Right ventricle myocardium superior (tissue), 1 donor: ENCODE measurements at places on chromosomes 3 and 15.

DNA sequence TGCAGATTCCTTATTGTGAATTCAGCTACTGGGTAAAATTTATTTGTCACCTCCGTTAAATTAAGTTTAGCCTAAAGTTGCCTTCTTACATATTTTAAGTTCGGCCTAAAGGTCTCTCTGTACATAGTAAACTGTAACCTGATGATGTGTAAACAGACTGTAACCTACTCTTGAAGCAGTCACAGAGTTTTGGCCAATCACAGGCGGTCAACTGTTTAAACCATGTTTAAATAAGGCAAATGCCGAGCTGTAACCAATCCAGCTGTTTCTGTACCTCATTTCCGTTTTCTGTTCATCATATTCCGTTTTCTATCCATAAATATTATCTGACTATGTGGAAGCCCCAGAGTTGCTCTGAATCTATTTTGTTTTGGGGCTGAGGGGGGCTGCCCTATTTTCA, 2.4 kb upstream of the ADAMTSL3 start:
- no peak for DNase-seq

DNA sequence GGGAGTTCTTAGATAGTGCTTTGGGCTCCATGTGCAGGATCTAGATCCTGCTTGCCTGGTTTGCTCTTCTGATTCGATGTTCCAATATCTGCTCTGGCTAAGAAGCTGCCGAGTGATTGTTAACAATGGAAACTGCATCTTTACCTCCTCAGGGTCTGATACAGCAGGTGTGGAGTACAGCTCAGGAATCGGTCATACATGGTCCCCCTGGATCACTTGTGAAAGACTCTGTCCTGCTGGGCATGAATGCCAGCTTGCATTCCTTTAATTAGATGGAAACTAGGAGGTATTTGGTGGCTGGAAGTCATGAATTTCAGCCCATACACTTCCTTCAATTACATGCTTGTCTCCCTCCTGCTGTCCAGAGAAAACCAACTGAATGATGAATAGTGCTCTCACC, 95.3 kb downstream of the CHRNA7 start:
- DNase-seq: no peak

GRCh38 chr15:39974656-39975230, 40.8 kb downstream of the EIF2AK4 start:
- no peak for DNase-seq

DNA sequence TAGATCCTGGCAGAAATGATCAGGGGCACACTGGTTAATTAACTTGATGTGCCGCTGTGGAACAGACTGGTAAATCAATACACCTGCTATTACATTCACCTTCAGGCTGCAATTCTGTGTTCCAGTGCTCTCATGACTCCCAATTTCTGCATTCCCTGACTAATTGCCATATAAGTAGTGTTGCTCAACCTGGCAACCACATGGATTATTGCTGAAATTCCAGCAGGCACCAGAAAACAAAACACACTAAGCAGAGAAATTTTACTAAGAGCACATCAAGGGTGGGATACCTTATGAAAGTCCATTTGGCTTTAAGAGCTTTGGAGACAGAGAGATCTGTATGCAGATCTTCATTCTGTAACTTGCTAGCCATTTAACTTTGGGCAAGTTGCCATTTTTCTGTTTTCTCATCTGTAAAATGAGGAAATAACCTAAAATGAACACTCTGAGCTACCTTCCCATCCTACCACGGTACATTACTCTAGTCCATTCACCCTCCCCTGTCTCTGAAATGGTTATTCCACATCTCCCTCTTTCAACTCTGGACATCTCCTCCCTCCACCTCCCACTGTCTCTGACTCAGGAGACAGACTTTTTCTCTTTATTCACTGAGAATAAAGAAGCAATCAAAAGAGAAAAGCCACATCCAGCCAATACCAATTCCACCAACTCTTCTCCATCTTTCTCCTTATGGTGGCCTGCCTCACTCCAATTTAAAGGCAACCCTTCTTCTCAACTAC, 54.6 kb downstream of the STAC start:
- DNase-seq: no peak

- no peak for DNase-seq
These were observed 22.0 kb downstream of the TMPRSS7 start for GRCh38 chr3:112056451-112056929.

GRCh38 chr3:49271047-49271446, 6.0 kb downstream of the C3orf62 start:
- DNase-seq: peak; percentile 8

GRCh38 chr15:85296615-85297402, 83.6 kb upstream of the AKAP13 start:
- peak; percentile 47 for DNase-seq

- DNase-seq: peak; percentile 34
These were observed 23.3 kb downstream of the CFAP100 start for GRCh38 chr3:126417981-126418530.

- no peak for DNase-seq
These were observed 23.2 kb downstream of the ALS2CL start for GRCh38 chr3:46670000-46670890.

DNA sequence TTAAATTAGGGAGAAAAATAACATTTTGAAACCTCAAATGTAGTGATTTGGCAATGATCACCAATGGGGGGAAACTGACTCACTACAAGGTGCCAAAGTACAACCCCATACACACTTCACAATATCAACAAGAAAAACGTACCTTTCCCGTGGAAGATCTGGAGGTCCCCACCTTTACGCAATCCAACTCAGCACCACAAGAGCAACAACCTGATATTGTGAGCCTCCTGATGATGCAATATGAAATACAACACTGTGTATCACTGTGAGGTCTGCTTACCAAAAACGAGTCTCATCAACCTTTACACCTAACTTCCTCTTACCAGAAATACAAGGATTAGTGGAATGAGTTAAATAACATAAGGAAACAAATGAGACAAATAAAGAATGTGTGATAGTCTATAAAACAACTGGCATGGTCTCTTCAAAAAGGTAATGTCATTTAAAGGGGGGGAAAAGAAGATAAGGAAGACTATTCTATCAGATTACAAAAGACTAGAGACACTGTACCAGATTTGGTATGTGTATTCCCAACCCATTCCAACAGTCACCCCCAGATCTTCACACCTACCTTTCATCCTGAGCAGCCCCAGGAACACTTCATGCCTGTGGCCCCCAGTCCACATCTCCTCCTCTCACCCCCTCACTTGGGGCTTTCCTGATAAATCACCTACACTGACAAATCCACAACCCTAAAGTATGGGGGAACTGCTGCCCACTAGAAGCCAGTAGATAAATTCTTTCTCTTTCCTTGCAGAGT, 27.7 kb downstream of the DLG1 start:
- DNase-seq: no peak

DNA sequence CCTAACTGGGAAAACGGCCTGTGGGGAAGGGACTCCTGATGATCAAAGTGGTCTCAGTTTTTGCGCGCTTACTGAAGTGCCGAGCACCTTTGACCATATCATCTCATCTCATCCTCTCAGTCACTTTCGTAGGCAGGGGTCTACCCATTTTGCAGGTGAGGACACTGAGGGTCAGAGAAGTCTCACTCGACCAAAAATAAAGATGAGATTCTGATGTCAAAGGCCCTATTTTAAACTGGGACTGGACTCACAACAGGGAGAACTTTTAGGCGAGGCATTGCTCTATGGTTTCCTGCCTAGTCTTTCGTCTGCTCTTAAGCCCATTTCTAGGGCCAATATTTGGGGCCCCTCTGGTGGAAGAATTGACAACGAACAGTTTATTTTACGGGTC, 830 bp downstream of the SLC6A11 start:
- DNase-seq: no peak

DNA sequence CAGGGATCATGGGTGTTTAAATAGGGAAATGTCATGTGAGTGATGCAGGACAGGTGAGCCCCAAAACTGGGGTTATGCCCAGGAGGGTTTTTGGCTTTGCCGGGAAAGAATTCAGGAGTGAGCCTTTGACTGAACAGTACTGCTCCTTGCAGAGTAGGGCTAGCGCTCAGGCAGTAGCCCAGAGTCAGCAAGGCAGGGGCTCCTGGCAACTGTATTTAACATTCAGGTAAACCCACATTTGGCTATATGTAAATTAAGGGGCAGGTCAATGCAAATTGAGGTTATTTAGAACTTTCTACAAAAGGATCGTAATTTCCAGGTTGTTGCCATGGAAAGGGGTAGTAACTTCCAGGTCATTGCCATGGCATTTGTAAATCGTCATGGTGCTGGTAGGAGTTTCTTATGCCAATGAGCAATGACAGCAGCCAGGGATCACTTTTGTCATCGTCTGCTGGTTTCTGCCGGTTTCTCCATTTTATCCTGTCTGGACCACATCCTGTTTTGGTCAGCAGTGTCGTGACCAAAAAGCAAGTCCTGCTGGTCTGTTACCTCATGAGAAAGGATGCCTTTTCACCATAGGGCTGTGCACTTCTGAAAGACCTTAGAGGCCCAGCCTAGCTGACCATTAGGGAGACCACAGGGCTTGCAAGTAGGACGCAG, 24.3 kb downstream of the MTHFS start:
- DNase-seq: no peak

- DNase-seq: no peak
These were observed 9.4 kb upstream of the EID1 start for GRCh38 chr15:48868536-48868935.

GRCh38 chr3:24678421-24678865, 183.8 kb upstream of the THRB start:
- no peak for DNase-seq

DNA sequence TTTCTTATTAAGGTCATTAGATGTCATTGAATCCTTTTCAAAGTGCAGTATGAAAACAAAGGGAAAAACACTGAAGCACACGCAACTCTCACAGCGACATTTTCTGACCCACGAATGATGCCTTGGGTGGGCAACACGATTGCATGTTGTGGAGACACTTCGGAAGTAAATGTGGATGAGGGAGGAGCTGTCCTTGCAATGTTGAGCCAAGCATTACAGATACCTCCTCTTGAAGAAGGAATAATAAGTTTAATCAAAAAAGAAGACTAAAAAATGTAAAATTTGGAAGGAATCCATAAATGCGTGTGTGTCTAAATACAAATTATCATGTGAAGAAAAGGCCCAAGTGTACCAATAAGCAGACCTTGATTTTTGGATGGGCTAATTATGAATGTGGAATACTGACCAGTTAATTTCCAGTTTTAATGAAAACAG, 16.9 kb downstream of the THBS1 start:
- DNase-seq: no peak

DNA sequence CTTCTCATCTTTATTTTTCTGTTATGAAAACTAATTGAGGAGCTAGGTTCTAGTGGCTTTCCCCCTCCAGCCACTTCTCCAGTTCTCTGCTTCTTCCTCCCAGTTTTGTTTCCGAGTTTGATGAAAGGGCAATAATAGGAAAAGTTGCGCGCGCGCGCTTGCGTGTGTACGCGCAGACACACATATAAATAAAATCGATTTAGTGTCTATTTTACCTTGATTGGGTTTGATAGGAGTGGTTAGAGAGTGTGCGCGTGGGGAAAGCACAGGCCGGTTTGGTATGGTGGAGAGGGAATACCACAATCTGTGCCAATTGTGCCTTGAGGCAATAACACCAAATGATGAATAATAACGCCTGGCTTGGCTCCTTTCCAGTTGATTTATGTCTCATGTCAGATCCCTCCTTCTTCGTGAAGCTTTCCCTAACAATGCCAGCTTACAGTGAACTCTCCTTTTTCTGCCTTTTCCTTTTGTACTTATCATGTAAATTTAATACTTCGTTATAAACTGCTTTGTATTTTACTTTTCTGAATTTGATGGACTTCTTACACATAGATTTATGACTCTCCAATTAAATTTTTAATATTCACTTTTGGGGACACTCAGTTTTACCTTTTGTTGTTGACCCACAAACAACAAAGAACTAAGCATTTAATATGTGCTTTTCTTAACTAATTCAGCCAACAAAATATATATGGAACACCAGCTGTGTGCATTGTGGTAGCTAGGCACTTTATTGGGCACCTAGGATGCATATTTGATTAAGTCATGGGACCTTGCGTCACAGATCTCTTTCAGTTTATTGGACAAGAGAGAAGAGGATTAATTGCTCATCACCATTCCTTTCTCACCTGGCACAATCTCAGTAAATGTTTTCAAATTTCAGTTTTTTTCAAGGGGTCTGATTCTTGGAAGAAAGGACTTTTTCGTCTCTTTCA, 1.7 kb downstream of the TIPARP start:
- DNase-seq: peak; percentile 61

- no peak for DNase-seq
These were observed 14.3 kb upstream of the FBXL22 start for GRCh38 chr15:63582718-63583426.

GRCh38 chr15:80970018-80970657, 19.5 kb downstream of the MESD start:
- no peak for DNase-seq

- DNase-seq: no peak
These were observed 2.1 kb downstream of the FAN1 start for GRCh38 chr15:30905821-30906220.

DNA sequence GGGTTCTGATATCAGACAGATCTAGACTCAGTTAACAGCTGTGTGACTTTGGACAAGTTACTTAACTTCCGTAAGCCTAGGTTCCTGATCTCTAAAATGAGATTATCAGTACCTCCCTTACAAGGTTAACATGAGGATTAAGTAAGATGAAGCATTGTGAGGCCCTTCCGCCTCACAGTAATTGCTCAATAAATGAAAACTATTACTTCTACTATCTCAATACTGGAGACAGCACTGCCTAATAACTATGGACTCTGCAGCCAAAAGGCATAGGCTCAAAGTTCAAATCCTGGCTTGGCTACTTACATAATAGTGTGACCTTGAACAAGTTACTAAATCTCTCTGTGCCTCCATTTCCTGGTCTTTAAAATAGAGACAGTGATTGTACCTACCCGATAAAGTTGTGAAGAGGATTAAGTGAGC, 82.0 kb upstream of the ATP11B start:
- no peak for DNase-seq

DNA sequence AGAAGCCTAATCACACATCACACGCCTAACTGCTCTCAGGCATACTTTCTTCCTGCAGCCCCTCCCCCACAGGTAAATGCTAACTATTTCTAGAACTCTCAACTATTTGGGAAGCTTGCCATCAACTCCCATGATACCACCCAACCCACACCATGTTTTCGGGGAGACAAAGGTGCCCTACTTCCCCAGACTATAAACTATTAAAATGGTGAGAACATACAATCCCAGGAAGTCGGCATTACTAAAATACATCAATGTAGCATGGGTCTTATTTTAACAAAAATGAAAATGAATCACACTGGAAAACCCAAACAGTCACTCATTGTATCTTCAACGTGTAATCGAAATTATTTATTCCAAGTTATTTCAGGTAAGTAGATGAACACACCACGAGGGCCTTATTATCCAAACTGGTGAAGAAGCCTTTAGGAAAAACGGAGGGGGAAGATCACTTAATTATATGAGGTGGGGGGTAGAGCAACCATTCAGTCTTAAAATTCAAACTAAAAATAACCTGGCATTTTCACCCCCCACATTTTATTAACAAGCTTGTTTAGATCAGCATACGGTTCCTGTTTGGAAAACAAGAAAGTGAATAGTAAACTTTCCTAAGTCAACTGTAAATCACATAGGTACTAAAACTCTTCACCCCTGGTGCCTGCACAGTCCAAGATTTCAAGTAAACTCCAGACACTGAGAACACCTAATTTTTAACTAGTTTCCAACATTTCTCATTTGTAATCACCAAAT, 1.9 kb downstream of the TBL1XR1 start:
- no peak for DNase-seq

- no peak for DNase-seq
These were observed 88.8 kb downstream of the SENP7 start for GRCh38 chr3:101423984-101424888.
